OCI-M1 (cell line): ENCODE measurements at places on chromosomes 2 and 18.

DNA sequence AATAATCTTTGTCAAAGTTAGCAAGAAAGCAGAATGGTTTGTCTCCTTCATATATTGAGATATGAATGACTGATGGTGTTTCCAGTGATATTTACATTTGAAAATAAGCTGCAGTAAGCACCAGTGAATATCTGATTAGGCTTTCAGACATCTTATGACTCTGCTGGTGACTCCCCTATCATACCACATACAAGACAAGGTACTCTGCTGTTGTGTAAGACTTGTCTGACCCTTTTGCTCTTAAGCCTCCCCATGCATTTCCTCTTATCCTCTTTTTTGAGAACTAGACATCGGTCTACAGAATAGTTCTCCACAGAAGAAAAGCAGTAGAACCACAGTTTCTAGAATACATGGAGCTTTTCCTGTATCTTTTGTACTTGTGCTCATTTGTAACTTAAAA, 9.3 kb downstream of the POLI start:
- no peak for DNase-seq

DNA sequence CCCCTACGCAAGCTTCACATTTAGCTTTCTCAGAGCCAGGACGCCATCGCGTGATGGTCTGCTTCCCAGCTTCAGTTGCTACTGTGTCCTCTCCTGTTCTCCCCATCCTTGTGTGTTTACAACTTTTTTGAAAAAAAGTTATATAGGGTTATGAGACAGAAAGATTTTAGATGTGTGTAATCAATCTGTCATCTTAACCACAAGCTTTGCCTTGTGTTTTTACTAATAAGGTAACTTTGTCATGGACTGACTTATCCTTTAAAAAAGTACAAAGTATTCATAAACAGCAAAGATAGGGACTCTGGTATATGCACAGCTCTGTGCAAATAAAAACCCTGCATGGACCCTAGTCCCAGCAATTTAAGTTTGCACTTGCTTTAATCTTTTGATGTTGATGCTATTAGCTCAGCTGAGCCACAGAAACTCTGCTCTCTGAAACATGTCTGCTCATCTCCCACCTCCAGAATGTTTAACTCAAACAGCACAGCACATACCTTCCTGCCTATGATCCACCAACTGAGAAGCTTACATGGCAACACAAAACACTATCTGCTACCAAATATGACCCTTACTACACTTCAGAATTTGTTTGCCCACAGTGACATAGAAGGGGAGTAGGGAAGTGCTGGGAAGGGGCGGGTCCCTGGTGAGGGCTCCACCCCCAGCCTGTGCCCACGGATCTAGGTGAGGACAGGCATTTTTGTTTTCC, 42.7 kb downstream of the SAP130 start:
- DNase-seq, result no peak

DNA sequence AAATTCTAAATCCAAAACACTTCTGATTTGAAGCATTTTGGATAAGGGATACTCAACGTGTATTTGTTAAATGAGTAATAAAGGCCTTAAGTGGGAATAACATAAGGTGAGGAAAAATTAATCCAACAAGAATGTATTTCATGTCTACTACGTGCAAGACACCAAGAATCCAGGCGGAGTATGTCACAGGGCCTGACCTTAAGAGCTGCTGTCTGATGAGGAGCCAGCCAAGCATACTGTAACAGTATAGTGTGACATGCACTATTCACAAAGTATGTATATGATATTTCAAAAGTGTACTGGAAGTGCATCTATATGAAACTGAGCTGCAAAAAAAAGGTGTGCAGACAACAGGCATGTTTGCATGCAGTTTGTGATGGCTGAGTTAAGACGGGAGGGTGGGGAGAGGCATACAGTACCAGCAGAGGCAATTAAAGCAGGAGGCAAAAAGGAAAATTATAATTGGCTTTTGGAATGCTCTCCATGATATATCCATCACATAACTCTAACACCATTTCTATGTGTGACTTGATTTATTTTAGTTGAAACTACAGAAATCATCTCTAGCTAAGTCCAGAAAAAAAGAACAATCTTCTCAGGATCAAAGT, 18.2 kb downstream of the IWS1 start:
- DNase-seq, result no peak

- no peak for DNase-seq
Measured at GRCh38 chr2:24400207-24400907, 40.0 kb upstream of the ITSN2 start.

GRCh38 chr2:233179848-233180366, 71.6 kb upstream of the ATG16L1 start:
- peak; percentile 33 for DNase-seq

- DNase-seq, result peak; percentile 95
Measured at GRCh38 chr2:126644630-126645191, 11.2 kb upstream of the GYPC start.

- DNase-seq, result no peak
Measured at GRCh38 chr2:115427436-115427835, 985.0 kb downstream of the DPP10 start.

- no peak for DNase-seq
Measured at GRCh38 chr18:27377251-27377650, 192.1 kb upstream of the CHST9 start.

GRCh38 chr2:86000938-86001312, 104.8 kb downstream of the POLR1A start:
- no peak for DNase-seq

- peak; percentile 26 for DNase-seq
Measured at GRCh38 chr2:33897741-33898140, 298.6 kb upstream of the FAM98A start.

GRCh38 chr2:131126436-131126835, 21.3 kb downstream of the PLEKHB2 start:
- DNase-seq, result no peak

DNA sequence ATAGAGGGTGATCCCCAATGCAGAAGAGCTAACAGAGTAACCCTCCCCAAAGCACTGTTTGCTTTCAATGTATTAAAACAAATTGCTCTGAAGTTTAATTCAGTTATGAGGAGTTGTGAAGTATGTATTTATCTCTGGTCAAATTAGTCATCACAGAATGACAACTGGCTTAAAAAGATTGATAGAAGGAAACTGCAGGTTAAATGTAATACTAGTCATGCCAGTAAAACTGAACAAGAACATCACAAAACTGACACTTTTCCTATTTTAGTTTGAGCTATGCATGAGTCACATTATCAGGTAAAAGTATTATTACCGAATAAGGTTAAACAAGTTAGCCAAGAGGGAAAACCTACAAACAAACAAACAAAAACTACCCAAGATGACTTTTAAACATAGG, 99.0 kb upstream of the ACVR1C start:
- no peak for DNase-seq

DNA sequence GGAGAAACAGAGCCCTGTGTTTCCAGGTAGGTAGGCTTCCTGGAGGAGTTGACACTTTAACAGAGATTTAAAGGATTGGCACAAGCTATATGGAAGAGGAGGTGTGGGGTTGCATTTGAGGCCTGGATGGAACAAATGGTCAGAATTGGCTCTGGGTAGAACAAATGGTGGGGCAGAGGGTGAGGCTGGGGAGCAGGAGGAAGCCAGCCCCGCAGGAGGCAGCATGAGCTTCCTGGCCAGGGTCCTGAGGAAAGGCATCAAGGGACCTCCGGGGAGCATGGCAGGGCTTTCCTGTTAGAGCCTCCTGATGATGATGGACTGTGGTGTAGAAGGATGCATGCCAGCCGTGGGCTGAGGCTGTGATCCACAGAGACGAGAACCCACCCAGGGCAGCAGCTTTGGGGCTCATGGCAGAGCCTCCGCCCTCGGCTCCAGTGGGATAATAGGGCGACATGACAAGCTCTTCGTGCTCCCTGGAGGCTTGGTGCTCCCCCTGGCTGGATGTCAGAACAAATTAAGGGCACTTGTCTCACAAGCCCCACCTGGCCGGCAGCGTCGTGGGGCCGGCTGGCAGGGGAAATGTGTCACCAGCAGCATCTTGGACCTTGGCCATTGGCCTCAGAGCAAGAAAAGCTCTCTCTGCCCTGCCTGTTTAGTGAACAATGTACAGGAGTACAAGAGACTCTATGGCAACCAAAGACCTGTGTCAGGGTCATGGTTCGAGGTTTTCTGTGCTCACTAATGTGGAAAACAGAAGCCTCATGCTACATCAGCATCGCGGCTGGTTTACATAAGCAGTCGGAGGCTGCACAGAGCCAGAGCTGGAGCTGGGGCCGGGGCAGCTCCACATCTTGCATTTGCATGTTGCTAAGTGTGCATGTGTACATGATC, 153.5 kb downstream of the MYCN start:
- DNase-seq, result no peak

DNA sequence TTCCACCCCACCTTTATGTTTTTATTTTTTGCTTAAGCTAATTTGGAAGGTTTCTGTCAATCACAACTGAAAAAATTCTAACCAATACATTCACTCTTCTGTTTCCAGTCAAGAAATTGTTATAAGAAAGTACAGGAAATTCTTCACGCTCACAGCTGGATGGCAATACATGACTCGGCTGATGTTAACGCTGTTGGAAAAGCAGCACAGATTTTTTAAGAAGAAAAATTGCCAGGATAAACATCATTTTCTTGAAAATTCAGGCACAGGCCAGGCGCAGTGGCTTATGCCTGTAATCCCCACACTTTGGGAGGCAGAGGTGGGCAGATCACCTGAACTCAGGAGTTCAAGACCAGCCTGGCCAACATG, 46.1 kb downstream of the STPG4 start:
- no peak for DNase-seq

DNA sequence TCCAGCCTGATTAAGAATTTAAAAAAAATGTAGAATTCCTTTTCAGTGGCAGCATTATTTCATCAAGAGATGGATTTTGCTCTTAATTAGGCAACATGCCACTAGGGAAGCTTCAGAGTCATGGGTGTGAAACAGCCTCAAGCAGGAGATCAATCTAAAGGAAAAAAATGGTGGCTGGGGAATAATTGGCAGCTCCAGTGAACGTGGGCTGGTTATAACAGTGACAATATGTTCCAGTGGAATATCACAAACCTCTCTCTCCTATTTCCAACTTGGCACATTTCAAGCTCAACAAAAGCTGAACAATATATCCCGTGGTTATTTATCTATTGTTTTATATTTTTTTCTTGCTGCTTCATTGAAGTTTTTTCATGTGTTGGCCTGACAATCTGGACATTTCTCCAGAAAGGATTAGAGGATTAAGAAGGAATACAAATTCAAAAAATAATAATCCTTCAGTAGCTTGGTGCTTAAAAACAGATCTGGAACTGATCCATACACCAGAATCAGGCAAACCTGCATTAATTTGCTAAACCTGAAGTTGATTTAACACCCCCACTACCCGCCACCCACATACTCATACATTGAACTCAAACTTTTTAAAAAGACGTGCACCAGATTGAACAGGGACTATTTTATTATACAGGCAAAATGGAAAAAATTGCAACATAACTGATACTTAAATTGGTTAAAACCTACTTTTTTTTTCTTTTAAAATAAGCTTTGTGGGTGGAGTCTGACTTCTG, 255.9 kb upstream of the SPRED2 start:
- no peak for DNase-seq

- no peak for DNase-seq
Measured at GRCh38 chr2:216490061-216490460, 8.6 kb upstream of the RPL37A start.

GRCh38 chr18:57644540-57644939, 22.9 kb upstream of the NARS1 start:
- peak; percentile 49 for DNase-seq

DNA sequence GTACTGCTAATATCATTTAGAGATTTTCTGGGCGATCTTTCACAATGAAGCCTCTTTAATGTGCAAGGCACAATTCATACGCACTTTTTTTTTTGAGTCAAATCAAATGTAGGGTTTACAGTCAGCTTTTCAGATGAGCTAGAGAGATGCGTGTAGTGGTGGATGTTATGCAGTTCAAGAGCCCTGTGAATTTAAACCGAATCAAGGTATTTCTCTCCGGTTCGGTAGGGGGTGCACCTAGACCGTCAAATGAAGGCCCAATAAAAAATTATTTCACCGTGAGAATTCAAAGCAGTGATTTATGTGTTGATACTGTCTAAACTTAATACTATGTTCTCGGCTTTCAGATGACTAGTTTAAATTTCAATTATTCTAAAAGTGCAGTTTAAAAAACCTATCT, 1.1 kb downstream of the PTH2R start:
- DNase-seq, result no peak

DNA sequence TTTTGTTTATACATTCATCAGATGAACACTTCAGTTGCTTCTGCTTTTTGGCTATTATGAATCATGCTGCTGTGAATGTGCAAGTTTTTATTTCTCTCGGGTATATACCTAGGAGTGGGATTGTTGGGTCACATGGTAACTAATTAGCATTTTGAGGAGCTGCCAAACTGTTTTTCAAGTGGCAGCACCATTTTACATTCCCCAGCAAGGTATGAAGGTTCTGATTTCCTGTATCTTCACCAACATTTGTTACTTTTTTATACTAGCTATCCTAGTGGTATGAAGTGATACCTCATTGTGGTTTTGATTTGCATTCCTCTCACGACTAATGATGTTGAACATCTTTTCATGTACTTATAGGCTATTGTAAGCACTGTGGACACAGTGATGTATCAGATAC, 53.9 kb downstream of the DYNC1I2 start:
- DNase-seq, result peak; percentile 46

DNA sequence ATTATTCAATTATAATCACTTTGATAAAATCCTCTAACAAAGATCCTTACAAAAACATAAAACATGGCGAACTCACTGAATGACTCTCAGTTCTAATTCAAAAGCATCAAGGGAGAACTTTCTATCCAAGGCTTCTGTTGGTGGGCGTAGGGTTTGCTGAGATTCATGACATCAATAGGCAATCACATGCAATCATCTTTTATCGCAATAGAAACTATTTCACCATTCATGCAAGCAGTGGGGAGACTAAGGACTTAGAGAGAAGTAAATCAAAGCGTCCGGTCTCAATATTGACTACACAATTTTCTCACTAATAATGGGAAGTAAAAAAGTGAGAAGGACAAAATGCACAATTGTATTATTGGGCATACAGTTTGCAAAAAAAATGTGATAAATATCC, 168.7 kb downstream of the SCG2 start:
- DNase-seq, result no peak

DNA sequence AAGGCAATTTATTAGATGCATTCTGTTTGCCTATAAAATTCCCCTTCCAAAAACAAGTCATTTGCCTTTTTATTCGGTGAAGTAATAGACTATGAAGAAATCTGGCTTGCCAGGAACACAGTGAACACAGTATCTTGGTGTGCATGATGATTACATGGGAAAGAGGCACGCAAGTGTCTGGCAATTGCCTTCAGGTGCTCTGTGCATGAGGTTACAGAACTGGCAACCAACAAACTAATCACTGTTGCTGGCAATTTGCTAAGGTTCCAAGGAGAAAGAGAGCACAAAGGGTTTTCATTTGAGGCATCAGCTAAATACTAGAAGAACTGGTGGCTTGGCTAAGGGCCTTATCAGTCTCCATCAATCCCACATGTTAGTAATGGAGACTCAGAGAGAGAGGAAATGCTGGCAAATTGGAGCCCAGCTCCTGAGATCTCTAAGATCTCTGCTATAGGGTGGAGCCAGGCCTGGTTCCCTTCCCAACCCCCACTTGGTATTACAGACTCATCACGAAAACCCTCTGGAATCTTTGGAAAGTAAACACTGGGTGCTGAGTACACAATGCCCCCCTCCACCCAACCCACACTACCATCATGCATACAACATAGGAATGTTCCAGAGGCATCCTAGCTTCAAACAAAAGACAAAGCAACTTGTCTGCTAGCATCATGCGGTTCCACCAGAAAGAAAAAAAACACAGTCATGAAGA, 10.4 kb downstream of the RNF152 start:
- no peak for DNase-seq

GRCh38 chr2:126699716-126700581, 44.0 kb downstream of the GYPC start:
- DNase-seq, result no peak
